ENCODE measurements at places on chromosomes 5 and 9.

DNA sequence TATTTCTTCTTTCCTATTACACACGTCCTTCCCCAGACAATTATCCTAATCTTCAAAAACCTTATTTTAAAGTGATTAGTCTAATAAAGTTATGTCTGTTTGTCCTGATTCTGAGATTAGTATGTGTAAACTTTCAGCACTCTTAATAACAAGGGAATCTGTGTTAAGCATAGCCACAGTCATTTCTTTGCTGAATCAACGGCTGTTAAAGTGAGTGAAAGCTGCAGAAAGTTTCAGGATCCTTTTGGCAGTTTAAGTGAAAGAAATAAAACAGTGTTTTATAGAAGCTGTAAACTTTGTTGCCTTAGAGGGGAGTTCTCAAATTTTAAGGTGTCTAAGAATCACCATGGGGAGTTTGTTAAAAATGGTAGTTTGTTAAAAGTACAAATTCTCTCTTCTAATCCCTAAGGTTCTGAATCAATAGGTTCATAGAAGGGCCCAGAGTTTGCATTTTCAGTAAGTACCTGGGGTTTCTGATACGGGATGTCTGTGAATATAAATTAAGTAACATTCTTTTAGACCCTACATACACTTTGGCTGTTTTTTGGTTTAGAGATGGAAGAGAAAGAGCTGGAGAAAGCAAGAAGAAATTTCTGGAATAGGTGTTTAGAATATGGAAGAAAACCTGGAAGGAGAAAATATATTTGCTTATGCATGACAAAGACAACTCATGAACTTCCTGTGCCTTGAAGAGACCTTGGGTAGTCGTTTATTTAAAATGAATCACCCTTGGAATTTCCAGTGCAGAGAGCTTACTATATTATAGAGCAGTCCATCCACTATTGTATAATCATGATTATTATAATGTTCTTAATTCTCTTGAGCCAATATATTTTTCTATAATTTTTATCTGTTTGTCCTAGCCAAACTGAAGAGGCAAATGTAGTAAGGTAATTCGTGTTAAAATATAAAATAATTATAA, 45.7 kb downstream of the SCAMP1 start:
- DNase-seq = peak; percentile 77

DNA sequence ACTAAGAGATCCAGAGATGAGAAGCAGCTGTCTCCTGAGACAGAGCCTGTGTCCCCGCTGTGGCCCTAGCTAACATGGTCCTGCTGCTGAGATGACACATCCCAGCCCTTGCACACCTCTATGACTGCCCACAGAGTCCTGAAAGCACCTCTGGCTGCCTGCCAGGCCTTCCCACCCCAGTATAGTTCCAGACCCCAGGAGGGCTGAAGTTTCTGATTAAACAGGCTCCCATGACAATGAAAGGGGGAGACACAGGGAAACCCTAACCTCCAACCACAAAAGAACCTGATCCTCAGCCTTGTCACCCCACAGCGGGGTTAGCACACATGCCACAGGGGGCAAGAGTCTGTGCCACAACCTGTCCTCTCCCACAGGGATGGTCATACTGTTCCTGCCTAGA, 15.6 kb downstream of the CIZ1 start:
- DNase-seq = no peak

- no peak for DNase-seq
These were observed 49.9 kb upstream of the PPP2CA start for GRCh38 chr5:134275822-134276221.

DNA sequence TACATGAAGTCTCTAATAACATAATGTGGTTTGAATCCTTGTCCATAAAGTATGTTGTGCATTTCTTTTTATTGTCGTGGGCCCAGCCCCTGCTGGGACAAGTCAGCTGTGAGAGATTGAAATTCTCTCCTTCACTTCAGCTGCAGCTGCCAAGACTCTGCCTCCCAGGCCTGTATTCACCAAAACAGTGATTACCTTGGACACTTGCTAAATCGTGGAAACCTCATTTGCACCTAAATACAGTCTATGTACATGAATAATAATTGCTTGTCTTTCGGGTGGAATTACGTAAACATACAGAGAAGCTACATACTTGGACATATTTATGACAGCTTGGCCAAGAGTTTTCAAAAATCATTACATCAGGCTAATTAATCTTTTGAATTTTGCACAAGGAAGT, 898.5 kb upstream of the SEMA6A start:
- DNase-seq = no peak

GRCh38 chr9:133608382-133608781, 807 bp downstream of the FAM163B start:
- DNase-seq = no peak

DNA sequence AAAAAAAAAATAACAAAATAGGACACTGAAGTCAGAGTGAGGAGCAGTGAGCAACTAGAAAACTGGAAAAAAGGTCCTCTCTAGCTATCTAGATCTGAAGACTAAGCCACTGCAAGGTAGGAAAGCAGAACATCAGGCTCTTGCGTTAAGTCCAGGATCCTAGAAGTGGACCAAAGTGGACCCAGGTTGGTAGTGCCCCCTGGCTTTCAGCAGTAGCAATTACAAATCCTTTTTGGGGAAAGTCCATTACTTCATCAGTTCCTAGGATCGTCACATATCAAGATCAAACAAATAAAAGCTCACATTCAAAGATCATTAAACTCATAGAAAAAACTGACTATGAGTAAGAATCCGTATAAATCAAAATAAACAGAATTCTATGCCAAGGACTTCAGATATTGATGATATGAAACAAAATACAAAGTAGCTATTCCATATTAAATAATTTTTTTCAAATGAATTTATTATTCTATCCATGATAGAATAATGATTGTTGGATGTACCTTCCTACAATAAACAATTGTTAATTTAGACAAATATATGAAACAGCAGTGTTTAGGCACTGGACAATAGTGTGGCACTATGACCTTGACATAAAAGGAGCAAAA, 6.5 kb upstream of the RICTOR start:
- DNase-seq = peak; percentile 85

DNA sequence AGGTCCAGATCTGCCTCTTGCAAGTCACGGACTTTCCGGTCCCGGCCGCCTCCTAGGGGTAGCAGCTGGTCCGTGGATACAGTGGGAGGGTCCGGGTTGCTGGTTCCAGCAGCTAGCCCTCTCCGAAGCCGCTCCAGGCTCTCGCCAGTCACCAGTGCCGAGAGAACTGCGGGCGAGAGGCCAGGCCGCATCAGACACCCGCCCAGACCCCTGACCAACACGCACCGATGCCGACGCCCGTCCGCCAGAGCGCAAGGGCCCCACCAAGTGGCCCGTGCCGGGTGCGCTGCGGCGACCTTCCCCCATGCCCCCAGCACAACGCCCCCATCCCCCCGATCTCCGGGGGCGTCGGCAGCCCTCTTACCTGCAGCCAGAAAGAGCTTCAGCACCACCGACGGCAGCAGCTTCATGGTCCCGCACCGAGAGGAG, 470 bp downstream of the HBEGF start:
- DNase-seq = peak; percentile 83

DNA sequence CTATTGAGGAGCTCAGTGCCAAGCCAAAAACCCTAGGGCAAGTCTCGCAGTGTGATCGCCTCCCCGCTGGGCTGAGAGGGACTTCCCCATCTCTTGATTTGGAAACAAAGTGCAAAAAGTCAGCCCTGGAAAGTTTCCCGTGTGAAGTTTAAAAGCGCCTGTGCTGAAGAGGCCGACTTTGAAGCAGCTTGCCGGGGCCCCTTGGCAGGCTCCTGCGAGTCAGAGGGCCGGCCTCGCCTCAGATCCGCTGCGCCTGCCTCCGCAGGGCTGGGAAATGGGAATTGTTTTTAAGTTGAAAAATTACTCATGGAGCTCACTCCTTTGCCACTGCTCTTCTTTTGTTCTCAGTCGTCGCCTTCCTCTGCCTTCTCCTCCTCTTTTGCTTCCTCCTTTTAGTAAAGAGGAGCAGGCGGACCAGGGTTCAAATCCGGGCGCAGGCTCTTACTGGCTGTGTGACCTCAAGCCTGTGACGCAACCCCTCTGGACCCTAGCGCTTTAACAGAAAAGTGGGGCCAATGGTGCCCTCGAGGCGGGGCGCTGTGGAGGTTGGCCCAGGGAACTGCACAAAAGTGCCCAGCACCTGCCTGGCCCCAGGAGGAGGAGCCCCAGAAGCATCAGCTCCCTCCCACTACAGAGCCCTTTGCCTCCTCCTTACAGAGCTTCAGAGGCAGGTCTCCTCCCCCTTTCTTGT, 14.7 kb upstream of the LHX2 start:
- peak; percentile 43 for DNase-seq

GRCh38 chr9:38287420-38287985, 105.0 kb upstream of the ALDH1B1 start:
- DNase-seq = no peak

GRCh38 chr5:174083056-174083827, 37.7 kb downstream of the NSG2 start:
- no peak for DNase-seq

- DNase-seq = peak; percentile 65
These were observed 35.0 kb downstream of the ACTBL2 start for GRCh38 chr5:57447658-57448057.

GRCh38 chr9:4986296-4986695, 1.2 kb downstream of the JAK2 start:
- no peak for DNase-seq

GRCh38 chr9:77475641-77476473, 172.3 kb downstream of the GNA14 start:
- peak; percentile 88 for DNase-seq

GRCh38 chr9:118533101-118533500, 828.9 kb downstream of the TLR4 start:
- DNase-seq = peak; percentile 65

Data from GM23248 (cell line).